ENCODE measurements at places on chromosomes 3 and 15.

GRCh38 chr15:59457103-59457502 lies 19.1 kb downstream of the FAM81A start:
- DNase-seq = no peak

- no peak for DNase-seq
These were observed 333.7 kb downstream of the ROBO2 start for GRCh38 chr3:77373619-77374018.

DNA sequence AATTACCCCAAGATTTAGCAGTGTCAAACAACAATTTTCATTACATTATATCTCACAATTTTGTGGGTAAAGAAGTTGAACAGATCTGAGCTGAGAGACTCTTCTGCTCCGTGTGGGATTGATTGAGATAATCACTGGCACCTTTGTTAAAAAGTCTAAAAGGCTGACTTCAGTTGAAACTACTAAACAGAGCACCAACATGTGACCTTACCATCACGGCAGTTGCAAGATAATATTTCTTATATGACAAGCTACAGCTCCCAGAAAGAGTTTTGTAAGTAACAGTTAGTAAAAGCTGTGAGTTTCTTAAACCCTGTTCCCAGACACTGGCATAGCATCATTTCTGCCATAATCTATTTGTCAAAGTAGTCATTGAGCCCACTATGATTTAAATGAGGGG lies 25.0 kb downstream of the CGGBP1 start:
- DNase-seq = no peak

GRCh38 chr3:170410428-170411029 lies 8.1 kb upstream of the CLDN11 start:
- DNase-seq = peak; percentile 18

- no peak for DNase-seq
These were observed 87.4 kb downstream of the ZIC4 start for GRCh38 chr3:147318900-147319299.

GRCh38 chr3:8571256-8571655 lies 69.6 kb downstream of the LMCD1 start:
- no peak for DNase-seq

GRCh38 chr3:53719796-53720195 lies 126.4 kb downstream of the CHDH start:
- DNase-seq = no peak

GRCh38 chr3:32379831-32380500 lies 11.7 kb upstream of the CMTM7 start:
- no peak for DNase-seq

GRCh38 chr3:25396686-25397085 lies 31.4 kb upstream of the RARB start:
- no peak for DNase-seq
